ENCODE measurements at places on chromosomes 6 and 20.

DNA sequence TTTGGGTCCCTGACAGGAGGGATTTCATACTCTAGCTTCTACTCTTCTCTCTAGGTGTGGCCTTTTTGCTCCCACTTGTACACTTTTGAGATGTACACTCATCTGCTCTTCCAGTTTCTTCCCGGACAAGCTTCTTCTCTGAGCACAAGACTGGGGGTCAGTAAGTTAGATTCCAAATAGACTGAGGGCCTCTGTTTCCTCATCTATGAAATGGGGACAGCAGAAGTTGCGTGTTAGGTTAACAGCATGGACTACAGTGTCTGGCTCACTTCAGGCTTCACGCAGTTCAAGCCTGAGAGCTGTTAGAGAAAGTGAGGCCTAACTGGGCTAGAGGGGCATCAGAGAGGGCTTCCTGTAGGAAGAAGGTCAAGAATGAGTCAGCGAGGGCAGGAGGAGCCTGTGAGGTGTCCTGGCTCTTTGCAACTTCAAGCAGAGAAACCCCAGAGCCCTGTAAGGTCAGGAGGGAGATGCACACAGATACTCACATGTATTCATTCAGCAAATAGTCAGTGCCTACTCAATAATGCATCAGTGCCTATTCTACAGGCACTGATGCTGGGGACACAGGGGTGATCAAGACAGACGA, 20.6 kb downstream of the XKR7 start:
- DNase-seq, result no peak

DNA sequence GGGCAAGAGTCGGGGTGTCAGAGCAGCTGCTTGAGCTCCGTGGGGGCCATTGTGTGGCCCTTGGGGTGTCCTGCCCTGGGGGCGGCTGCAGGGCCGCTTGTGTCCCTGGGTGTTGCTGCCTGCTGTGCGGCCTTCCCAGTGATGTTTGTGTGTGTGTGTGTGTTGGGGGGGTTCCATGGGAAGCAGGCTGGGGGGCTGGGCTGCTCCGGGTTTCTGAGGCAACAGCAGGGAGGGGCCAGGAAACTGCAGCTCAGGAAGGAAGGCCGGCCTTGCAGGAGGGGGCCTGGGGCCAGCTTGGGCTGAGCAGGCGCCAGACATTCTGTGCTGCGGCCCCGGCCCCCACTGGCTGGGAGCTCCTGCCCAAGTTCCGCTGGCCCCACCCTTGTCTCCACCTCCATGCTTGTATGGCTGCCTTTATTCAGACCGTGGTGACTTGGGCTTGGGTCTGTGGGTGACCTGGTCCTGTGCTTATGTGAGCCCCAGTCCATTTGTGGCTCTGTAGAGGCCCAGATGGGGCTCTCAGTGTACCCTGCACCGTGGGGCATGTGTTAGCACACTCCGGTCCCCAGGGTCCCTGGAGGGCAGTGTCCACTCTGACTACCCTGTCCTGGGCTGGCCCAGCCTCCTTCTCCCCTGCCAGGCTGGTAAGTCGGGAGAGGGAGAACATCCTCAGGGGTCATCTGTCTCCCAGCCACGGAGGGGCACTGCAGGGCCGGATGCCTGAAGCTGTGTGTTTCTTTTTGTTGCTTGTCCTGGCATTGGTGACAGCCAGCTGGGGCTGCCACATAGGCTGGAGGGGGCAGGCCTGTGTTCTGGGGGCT, 4.6 kb upstream of the SOX18 start:
- DNase-seq, result no peak

- no peak for DNase-seq
Observed at GRCh38 chr20:50754420-50754819, 23.0 kb downstream of the PARD6B start.

- DNase-seq, result peak; percentile 53
Observed at GRCh38 chr6:9225441-9225871, 790.1 kb upstream of the SLC35B3 start.

- no peak for DNase-seq
Observed at GRCh38 chr20:58511861-58512260, 3.3 kb downstream of the APCDD1L start.

- no peak for DNase-seq
Observed at GRCh38 chr6:35490821-35491557, 5.9 kb downstream of the TEAD3 start.

- no peak for DNase-seq
Observed at GRCh38 chr6:109074133-109074415, 20.6 kb downstream of the SESN1 start.

DNA sequence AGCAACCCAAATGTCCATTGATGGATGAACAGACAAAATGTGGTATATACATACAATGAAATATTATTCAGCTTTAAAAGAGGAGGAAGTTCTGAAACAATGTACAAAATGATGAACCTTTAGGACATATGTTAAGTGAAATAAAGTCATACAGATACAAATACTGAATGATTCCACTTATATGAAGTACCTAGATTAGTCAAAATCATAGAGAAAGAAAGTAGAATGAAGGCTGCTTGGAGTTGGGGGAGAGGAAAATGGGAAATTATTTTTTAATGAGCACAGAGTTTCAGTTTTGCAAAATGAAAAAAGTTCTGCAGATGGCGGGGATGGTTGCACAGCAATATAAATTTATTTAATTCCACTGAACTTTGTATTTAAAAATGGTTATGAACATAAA, 12.4 kb downstream of the COL19A1 start:
- no peak for DNase-seq

GRCh38 chr6:2658788-2659187, 91.9 kb downstream of the MYLK4 start:
- DNase-seq, result no peak

GRCh38 chr6:146990821-146991798, 213.1 kb upstream of the STXBP5 start:
- no peak for DNase-seq

DNA sequence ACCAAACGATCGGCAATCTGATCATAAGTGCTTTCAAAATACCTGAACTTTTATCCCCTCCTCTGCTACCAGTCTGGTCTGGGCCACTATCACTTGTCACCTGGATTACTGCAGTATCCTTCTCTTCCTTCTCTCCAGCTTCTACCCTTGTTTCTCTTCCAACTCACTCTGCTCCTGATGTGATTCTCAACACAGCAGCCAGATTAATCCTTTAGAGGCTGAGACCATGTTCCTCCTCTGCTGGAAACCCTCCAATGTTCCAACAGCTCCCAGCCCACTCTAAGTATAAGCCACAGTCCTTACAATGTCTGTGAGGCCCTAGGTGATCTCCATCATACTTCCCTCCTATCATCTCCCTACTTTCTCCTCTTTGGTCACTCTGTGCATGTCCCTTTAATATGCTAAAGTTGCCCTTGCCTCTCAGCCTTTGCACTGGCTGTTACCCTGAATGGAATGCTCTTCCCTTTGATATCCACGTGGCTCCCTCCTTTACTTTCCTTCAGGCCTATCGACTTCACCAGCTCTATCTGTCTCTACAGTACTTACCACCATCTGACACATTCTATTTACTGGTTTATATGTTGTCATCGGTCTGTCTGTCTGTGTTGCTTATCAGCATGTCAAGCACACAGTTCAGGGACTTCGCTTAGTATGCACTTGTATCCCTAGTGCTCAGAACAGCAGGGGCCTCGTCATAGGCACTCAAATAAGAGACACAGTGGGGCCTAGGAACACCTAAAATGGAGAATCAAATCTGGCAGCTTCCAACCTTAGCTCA, 35.0 kb upstream of the RNF24 start:
- DNase-seq, result no peak

DNA sequence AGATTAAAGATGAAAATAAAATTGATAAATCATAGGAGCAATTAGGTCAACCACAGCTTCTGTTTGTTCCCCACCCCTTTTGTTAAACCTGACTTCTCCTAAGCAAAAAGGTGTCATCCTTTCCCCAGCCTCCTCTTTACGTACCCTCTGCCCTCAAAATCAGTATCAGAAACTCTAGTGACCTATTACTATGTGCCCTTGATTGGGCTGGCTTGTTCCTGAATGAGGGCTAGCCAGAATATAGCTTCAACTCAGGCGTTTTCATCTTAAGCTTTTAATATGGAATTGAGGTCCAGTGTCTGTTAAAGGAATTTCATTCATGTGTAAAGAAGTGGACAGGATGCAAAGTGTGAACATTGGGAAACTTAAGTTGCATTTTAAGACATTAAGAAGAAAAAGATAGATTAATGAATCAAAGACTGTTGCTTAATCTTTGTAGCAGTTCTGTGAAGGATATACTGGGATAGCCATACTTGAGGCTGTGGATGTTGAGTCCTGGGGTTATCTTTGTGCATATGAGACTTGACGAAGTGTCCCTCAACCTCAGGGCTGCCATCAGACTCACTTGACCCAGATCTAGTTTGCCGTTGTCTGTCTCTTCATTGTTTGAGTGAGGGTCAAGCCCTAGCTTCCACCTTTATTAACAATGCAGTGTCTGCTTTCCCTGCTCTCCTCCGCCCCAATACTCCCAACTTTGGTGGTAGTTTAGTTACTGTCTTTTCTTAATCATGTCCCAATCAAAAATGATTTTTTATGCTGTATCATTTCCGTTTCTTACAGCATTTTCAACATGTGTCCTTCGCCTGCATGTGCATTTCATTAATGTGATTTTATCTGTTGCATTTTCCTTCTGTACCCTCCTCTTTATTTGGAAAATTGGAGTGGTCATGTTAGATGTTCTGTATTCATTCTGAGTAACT, 1.9 kb downstream of the TBPL1 start:
- no peak for DNase-seq

DNA sequence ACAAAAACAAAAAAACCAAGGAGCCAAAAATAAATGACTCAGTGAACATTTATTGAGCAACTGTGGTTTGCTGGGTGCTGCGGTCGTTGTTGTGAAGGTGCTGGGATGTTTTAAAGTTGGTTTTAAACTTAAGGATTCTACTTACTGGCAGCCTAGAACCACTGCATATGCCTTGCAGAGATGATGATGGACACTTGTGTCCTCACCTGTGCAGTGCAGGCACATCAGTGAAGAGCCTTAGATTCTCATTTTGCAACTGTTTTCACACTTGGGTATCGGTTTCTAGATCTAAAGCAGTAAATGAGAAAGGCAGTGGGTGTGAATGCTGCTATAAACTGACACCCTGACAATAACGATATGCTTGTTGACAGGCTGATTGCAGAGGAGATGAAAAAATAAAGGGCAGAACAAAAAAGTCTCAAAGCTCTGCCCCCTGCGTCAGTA, 68.8 kb downstream of the UTRN start:
- DNase-seq, result no peak

GRCh38 chr6:11058406-11058805, 14.3 kb upstream of the ELOVL2 start:
- no peak for DNase-seq

GRCh38 chr6:97422171-97422570, 139.2 kb upstream of the MMS22L start:
- no peak for DNase-seq

DNA sequence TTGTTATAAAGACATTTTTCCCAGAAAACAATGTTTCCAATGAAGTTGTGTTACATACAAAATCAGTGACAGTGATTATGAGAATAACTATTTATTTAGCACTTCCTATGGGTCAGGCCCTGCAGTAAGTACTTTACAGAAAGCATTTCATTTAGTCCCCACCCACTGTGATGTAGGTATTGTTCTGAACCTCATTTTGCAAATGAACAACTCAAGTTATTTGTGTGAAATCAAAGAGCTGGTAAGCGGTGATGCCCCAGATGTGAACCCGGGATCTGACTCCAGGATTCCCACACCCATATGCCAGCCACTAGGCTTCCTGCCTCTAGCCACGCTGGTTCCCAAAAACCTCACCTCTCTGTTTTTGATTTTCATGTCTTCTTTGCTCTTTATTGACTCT, 30.9 kb downstream of the FAXC start:
- DNase-seq, result no peak

GRCh38 chr20:49966861-49967260, 15.9 kb upstream of the SNAI1 start:
- DNase-seq, result no peak

DNA sequence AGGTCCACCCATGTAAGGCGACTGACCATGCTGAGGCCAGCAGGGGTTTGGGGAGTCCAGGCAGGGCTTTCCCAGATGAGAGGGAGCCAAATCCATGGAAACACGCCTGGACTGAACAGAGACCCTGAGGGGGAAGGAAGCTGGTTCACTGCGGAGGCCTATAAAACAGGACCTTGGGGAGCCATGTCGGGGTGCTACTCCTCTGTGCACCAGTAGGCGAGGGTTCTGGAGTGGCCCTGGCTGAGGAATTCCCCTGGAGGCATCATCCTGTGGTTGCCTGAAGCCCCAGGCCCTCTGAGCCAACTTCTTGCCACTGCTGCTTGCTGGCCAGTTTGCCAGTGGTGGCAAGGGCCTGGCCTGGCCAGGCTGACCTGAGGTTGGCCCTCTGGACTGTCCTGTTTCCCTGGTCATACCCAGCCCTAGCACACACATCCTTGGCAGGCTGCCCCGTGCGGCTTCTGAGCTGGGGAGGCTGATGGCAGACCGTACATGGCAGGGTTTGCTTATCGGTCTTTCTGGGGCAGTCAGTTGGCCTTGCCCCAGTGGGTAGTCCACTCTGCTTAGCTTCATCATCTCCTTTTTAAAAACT, 2.2 kb upstream of the LRRN4 start:
- DNase-seq, result no peak

DNA sequence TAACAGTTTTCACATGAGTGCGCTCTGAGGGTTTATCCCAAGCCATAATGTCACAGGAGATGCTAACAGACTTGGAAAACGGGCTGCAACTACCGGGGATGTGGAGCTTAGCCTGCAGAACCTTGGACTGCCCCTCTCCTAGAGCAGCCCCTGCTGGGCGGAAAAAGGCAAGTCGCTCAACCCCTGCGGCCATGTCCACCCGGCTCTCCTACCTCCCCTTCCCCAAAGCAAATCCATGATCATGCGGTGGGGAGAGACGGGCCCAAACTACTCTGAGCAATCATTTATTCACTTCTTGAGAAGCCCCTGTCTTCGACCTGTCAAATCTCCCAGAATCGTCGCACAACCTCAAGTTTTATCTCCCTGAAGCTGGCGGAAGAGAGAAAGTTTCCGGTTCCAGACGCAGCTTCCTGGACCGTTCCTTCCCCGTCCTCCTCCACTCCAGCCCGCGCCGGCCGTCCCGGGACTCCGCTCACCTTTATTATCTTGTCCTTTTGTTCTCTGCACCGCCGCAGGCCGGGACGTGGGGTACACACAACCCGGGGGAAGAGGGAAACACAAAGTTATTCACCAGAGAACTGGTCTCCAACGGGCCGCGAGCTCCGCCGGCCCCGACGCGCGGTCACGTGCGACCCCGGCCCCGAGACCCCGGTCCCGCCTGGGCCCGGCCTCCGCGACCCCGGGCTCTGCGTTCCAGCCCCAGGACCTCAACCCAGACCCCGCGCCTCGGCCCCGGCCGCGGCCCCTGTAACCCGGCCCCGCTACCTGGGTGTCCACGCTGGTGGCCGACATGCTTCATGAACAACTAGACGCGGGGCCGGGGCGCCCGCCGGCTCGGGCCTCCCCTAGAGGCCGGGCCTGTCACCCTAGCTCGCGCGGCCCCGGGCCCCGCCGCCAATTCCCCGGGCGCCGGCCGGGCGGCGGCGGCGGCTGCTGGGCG, 560 bp downstream of the YTHDF1 start:
- no peak for DNase-seq

Data from AG04449 (cell line).